ENCODE measurements at places on chromosomes 5 and 9.

DNA sequence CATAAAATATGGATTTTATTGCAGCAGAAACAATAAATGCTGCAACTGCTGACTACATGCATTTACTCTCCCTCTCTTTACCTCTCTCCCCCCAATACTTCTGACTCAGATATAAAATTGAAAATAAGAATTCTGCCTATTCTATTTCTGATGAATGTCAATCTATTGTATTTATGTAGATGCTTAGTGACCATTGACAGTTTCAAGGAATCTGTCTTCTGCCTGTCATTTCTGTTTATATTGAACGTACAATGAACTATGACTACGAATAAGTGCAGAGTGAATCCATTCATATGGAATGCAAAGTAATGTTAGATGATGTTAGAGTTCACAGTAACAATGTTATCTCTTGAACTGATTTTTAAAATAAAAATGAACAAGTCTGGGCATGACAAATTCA is 898 bp downstream of the CDH10 start:
- no peak for DNase-seq

GRCh38 chr9:88007291-88007650 is 32.9 kb upstream of the CDK20 start:
- DNase-seq: peak; percentile 11

DNA sequence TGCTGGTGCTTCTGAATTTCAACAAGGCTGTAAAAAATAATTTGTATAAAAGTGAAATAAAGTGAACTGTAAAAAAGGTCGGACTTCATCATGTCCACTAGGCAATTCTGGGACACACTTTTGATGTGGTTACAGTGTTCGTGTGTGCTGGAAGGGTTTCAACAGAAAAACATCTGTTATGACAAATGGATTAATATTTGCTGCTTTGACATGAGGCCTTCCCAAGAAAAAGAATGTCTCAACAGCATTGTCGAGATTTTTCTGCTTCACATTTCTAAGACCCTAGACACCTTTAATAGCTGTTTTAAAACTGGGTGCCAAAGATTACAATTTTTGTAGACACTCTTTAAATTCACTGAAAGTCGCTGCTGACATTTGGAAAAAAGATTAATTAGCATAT is 216.6 kb downstream of the SLC12A2 start:
- no peak for DNase-seq

GRCh38 chr5:34608859-34609648 is 47.1 kb upstream of the RAI14 start:
- DNase-seq: no peak

DNA sequence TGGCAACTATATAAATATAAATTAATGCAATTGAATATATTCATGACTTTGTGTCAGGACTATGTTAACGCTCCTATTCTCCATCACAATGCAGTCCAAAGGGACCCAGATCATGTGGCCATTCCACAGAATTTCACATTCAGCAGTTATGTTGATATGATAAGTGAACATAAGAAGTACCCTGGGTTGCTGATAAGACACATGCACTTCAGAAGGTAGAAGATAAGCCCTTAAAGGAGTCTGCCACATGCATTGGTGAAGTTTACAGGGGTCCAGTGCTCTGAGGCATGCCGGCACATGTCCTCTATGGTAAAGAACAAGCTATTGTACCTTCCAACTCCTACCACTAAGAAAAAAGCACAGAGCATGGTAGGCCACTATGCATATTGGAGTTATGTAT is 76.4 kb downstream of the PHAX start:
- DNase-seq: no peak

Measured in stimulated activated CD4-positive, alpha-beta T cell treated with anti-CD3 and anti-CD28 coated beads, Interleukin-15, amount 100 ng/mL, for 1 hour (primary cell).